ENCODE measurements at places on chromosomes 7 and 10.

DNA sequence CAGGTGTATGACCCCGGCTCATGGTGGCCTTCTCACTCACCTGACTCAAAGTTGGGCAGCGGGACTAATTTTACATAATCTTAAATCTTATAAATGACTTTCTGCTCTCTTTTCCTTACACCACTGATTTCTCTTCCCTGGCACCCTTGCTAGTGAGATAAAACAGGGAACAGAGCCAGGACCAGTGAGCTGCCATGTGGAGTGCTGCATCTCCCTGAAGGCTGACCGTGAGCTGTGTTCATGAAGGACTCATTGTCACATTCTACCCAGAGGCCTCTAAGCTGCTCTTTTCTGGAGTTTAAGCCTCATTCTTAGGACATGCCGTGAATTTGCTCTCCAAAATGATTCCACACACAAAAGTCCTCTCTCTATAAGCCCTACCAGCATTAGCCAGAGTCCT lies 762.3 kb downstream of the AUTS2 start:
- no peak for DNase-seq

DNA sequence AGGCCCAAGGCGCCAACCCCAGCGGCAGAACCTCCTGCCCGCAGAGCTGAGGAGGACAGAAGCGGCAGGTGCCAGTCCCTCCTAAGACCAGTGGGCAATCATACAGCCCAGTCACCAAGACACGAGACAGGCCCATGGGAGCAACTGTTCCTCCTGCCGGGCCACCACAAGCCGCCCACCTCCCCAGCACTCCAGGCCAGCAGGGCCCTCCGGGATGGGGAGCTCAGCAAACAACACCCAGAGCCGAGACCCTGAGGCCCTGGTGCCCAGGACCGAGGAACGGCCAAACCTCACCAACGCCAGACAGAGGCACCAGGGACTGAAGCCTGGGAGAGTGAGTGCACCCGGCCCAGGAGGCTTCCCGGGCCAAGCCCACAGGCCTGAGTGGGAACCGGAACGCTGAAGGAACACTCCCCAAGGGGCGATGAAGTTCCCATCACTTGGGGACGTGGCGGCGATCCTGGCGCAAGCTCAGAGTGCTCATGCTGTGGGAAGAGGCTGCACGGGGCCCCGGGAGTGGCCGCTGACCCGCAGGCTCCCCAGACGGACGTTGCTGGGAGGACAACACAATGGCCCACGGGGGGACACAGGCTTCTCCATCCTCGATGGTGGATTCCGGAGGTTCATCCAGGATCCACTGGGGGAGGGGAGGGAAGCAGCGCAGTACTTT lies 35.1 kb downstream of the GPER1 start:
- DNase-seq: no peak

- no peak for DNase-seq
Observed at GRCh38 chr7:157493776-157494175, 157.0 kb downstream of the DNAJB6 start.

- DNase-seq: peak; percentile 9
Observed at GRCh38 chr7:81501220-81501619, 268.6 kb downstream of the HGF start.

DNA sequence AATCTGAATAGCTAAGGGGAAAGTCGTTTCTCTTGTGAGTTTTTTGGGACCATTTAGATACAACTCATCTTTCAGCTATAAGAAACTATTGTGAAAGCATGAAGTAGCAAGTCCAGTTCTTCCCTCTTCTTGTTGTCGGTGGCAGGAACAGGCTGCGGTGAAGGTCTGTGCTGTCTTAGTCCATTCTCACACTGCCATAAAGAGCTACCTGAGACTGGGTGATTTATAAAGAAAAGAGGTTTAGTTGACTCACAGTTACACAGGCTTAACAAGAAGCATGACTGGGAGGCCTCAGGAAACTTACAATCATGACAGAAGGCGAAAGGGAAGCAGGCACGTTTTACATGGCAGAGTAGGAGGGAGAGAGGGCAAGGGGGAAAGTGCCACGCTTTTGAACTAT lies 261.8 kb downstream of the GATA3 start:
- no peak for DNase-seq

DNA sequence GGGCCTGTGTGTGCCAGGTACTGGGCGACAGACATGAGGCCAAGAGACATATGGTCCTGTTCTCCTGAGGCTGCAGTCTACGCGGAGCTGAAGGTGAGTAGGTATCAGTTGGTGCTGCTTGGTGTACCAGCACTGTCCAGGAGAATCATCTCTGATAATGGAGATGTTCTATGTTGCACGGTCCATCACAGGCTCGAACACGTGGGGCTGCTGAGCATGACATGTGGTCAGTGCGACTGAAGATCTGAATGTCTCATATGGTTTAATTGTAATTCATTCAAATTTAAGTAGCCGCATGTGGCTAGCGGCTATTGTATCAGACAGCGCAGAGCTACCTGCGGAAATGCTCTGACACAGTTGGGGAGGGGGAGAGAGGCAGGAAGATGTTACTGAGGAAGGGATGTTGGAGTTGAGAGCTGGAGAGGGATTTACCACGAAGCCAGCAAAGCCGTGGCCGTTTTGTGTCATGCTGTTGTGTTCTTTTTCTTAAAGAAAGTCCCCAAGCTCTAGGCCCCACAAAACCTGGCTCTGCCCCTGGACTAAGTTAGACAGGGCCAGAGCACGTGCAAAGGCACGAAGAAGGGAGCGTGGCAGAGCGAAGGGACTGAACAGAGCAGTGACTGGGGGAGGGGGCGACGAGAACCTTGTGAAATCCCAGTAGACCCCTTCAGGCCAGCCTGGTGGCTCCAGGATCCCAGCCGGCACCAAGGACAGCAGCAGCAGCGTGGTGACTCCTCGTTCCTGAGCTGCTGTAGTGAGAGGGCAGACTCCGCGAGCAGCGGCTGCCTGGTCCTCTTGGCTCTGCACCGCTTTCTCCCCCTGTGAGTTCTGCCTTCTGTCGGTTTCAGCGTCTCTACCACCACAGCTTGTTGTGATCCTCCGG lies 20.0 kb downstream of the SMKR1 start:
- DNase-seq: no peak

DNA sequence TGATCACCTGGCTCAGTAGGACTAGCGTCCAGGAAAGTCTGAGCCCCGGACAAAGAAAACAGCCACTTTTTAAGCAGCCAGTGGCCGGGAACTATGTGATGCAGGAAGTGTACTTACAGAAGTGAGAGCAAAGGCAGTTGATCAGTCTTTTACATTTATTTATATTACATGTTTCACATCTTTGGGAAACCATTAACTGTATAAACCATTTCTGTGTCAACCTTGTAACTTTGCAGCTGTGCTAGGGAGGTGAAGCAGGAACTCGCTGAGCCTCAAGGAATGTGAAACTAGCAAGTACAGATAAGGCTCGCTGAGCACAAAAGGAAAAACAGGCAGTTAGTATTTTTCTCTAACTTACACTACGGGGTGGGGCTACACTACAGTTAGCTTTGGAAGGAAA lies 39.9 kb upstream of the HECW1 start:
- no peak for DNase-seq

DNA sequence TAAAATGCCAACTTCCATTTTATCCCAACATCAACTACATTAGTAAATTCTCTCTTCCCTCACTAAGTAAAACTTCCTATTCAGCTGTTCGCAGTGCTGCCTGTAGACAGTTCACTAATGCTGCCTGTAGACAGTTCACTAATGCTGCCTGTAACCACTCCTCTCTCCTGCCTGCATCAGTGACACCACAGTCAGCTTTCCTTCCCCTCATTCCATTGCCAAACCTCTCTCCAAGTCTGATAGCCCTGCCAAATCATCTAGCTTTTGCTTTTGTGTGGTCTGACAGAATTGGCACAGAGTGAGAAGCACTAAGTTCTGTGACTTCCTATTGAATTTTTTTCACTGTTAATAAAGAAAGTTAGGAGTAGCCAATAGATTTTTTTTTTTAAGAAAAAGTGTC lies 43.0 kb upstream of the MACC1 start:
- DNase-seq: peak; percentile 60

DNA sequence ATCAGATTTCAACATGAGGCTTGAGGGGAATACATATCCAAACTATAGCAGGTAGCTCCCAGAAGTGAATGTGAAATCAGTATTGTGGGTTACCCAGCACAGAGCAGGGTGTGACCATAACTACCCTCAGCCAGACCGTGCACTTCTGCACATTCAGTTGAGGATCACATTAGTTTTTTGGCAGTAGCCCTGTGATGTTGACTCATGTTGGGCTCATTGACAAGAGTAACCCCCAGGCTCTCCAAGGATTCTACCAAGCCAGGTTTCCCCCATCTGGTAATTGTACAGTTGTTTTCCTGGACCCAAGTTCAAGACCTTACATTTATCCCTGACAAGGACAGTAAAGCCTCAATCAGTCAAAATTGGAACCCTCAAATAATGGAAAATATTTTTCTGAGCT lies 11.7 kb upstream of the CPA4 start:
- peak; percentile 90 for DNase-seq

GRCh38 chr7:855686-856369 lies 20.5 kb upstream of the GET4 start:
- DNase-seq: no peak

DNA sequence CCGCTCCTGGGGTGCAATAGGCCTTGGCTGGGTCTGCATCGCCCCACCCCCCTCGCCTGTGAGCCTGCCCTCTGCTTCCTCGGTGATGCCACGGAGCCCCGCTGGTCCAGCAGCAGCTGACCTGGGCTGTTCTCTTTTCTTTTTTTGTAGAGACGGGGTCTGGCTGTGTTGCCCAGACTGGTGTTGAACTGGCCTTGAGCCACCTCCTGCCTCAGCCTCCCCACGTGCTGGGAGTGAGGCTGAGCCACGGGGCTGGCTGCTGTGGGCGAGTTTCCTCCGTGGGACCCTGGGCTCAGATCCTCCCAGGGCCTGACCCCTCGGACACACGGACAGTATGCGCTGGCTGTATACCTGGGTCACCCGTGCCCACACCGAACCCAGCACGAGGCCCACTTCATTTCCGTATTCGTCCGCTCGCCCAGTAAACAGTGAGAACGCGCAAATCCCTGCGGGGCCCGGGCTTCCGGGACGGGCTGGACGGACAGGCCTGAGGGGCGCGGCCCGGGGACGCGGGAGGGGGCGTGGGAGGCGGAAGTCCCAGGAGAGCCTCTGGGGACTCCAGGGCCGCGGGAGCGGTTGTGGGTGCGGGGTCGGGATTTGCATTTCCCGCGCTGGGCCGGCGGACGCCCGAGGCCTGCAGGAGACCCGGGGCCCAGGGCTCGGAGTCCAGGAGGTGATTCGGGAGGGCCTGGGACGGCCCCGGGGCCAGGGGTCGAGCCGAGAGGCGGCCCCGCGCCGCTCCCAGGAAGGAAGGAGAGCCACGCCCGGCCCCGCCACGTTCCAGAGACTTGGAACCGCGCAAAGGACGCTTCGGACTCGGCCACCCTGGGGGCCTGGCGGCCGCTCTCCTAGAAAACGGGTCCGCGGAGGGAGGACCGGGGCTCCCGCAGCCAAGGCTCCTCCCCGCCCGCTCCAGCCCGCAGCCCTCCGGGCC lies 57.7 kb upstream of the DNAJB6 start:
- DNase-seq: no peak

DNA sequence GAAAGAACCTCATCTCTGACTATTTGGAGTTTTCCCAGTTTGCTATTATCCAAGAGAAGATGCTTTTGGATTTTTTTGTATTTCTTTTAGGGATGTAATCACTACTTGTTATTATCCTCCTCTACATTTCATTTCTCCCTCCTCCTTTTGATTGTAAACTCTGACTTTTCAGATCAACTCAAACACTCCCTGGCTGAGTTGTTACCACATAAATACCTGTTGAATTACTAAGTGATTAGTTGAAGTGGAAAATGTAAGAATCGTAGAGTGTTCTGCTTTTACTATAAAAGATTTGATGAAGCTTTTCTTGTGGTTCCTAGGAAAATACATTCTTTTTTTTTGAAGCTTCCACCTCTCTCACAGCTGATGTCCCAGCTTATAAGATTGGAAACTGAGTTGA lies 164.1 kb upstream of the C1GALT1 start:
- DNase-seq: peak; percentile 71

- DNase-seq: no peak
Observed at GRCh38 chr7:93029056-93029455, 88.7 kb downstream of the SAMD9 start.

DNA sequence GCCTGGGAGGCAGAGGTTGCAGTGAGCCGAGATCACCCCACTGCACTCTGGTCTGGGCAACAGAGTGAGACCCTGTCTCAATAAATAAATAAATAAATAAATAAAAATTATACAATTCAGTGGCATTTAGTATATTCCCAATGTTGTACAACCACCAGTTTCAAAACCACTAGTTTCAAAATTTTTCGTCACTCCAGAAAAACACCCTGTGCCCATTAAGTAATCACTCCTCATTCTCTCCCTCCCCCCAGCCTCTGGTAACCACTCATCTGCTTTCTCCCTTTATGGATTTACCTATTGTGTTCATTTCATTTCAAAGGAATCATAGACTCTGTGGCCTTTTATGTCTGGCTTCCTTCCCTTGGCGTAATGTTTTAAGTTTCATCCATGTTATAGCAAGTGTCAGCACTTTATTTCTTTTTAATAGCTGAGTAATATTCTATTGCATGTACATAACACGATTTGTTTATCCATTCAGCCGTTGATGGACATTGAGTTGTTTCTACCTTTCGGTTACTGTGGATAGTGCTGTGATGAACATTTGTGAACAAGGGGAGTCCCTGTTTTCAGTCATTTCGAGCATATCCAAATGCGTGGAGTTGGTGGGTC lies 29.4 kb upstream of the GOLGA7B start:
- no peak for DNase-seq

- DNase-seq: peak; percentile 45
Observed at GRCh38 chr7:144386741-144387140, 16.8 kb downstream of the NOBOX start.

GRCh38 chr7:33744293-33745075 lies 160.9 kb upstream of the BMPER start:
- peak; percentile 42 for DNase-seq
